NCI-H748 treated with DMSO at 0.1 percent for 48 hours (cell line): ENCODE measurements at places on chromosomes 6 and 20.

DNA sequence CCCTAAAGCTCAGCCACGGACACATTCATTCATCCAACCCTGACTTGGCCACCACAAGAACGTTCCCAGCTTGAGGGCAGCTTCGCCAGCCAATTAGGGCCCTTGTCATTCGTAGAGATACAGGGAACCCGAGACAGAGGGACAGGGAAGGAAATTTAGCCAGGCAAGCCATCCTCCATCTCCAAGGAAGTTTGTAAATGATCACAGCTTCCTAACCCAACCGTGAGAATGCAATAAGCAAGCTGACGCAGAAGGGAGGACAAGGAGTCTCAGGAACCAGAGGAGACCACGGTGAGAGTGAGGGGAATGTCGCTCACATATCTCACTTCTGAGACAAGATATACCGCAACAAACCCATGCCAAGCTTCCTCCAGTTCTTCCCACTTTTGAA, 1.4 kb downstream of the TRAM2 start:
- DNase-seq: no peak

DNA sequence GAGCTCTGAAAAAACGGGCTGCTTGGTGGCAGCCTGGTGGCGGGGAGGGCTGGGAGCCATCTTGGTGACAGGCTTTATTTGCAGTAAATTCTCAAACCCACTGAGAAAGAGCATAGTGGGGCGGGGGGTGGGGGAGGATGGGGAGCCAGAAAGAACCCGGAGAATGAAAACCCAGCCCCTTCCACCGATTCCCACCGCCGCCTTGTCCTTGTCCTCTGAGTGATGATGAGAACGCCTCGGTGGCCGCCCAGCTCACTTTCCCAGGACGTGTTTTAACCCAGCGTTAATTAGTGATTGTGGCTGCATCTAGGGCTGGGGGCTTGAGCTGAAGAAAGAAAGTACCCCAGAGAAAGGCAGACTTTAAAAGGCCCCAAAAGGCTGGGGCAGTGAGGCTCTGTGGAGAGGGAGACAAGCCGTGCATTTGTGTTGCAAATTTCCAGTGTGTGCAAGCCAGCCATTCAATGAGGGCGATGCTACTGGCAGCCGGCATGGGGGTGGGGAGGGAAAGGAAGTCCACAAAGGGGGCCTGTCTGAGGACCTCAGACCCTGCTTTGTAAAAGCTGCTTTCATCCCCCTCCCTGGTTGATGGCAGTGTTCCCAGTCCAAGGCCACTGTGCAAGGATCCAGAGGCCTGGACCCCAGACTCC, 6.2 kb upstream of the GHRH start:
- no peak for DNase-seq

- no peak for DNase-seq
Observed at GRCh38 chr6:89613790-89614189, 24.8 kb downstream of the LYRM2 start.

DNA sequence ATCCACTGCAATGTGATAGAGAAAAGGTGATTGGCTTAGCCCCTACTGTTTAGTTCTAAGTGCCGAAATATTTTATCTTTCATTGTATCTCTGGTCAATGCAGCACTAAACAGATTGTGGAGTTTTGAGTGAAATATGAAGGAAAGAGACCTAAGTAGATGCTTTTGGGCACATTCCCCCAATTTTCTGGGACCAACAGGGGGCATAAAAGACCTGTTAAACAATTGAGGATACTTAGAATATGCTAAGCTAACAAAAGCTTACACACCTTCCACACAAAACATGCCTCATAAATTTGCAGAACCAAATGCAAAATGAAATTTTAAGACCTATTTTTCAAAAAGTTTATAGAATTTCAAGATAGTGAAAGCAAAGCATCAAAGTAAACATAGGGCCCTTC, 746.9 kb downstream of the TBC1D32 start:
- DNase-seq: no peak

GRCh38 chr20:31910071-31910803, 39.8 kb downstream of the TTLL9 start:
- no peak for DNase-seq

- no peak for DNase-seq
Observed at GRCh38 chr6:1129131-1129530, 182.8 kb upstream of the FOXQ1 start.

- peak; percentile 1 for DNase-seq
Observed at GRCh38 chr6:166989427-166990032, 9.7 kb upstream of the CEP43 start.

GRCh38 chr6:130815200-130816071, 11.8 kb upstream of the SMLR1 start:
- no peak for DNase-seq

GRCh38 chr20:44029848-44030230, 115.2 kb downstream of the TOX2 start:
- DNase-seq: no peak

GRCh38 chr6:78580923-78581322, 286.4 kb upstream of the IRAK1BP1 start:
- DNase-seq: peak; percentile 64

DNA sequence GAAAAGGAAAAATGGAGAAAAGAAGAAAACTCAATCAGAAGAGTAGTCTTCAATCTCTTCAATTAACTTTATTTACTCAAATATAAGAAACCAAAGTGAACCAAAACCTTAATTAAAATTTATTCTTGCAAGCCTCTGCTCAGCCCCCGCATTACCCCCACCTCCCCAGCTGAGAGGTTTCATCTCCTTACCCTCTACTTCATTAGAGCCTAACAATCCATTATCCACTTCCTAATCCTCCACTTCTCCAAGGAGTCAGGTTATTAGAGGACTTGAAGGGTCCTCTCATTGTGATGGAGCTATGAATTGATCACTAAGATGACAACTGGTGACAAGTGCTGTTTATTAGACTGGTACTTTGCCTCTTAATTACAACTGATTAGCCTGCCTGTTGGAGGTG, 956.5 kb downstream of the TFAP2A start:
- no peak for DNase-seq

GRCh38 chr20:58102744-58103516, 125.5 kb downstream of the ANKRD60 start:
- DNase-seq: no peak

- no peak for DNase-seq
Observed at GRCh38 chr6:53645859-53646258, 19.7 kb downstream of the KLHL31 start.

DNA sequence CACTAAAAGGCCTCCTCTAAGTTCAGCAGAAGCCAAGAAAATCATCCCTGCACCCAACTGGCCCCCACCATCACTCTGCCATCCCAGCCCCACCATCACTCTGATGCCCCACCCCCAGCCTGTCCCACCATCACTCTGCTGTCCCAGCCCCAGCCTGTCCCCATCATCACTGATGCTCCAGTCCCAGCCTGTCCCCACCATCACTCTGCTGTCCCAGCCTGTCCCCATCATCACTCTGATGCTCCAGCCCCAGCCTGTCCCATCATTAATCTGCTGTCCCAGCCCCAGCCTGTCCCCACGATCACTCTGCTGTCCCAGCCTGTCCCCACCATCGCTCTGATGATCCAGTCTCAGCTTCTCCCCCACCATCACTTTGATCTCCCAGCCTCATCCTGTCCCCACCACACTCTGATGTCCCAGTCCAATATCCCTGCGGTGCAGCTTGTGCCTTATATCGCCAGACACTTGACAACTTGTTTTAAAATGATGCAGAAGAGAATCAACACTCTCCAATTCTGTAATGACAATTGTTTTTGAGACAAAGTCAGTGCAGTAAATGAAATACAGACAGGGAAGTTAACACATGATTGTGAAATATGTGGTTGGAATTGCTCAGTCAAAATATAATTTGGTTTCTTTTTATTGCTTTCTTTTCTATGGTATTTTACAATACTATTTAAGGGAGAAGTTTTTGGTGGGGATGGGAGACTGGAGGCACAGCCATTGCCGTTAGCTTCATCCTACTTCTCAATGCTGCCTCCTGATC, 100.8 kb downstream of the TNFAIP3 start:
- DNase-seq: no peak

DNA sequence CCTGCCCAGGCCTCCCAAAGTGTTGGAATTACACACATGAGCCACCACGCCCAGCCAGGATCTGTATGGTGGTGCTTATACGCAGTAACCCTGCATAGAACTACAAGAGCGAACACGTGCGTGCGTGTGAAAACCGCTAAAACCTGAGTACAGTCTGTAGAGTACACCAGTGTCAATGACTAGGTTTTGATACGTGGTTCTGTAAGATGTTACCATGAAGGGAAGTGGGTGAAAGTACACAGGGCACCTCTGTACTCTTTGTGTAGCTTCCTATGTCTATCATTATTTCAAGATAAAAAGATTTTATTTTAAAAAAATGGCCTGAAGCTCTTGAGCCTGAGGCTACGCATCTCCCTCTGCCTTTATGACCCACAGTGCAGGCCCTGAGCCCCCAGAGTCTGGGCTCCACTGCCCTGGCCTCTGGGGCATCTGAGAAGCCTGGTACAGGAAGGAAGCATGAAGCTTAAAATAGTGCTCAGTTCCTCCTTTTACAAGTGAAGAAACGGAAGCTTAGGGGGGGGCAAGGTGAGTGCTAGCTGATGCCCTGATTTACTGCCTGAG, 21.6 kb downstream of the LY86 start:
- no peak for DNase-seq

DNA sequence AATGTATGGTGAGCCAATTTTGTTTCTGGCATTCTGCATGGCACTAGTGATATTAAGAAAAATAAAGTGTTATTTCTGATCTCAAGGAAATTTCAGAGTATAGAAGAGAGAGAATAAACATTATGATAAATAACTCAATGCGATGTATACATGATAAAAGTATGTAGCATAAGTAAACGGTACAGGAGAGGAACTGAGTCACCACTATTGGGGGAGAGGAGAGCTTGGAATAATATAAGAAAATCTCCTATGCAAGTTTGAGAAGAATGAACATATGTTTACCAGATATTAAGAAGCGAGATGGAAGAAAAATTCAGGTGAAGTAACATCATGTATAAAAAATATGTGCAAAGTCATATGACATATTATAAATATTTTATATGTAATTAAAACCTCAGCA, 1230.3 kb upstream of the CITED2 start:
- no peak for DNase-seq

DNA sequence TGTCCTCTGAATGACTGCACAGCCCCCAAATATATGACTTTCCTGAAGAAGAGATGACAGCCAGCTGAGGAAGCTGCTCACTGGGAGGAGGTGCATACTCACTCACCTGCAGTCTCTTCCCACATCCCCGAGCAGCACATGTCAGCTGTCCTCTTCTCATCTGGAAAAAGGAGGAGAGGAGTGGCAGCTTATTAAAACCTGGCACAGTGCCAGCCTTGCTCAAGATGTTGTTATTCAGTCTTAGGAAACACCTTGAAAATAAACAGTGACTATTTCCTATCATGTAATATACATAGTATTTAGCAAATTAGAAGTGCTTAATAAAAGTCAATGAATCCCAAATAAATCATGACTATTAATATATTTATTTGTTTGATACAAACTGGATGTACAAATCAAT, 232.9 kb downstream of the EPM2A start:
- DNase-seq: peak; percentile 50

DNA sequence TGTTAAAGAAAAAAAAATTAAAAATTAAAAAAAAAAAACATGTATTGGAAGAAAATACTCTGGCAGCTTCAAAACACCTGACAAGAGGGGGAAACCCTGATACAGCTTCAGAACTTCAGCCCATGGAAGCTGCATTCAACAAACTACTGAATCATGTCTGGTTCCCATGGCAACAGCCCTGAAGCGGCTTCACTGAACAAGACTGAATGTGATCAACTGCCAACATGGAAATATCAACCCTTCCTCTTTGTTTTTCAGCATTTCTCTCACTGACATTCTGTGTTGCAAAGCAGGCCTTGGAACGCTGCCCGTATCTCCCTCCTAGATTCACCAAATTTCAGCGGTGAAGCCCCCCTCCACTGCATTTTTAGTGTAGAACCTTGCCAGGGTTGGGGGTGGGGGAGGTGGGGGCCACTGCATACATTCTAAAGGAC, 91.3 kb upstream of the SHLD1 start:
- peak; percentile 20 for DNase-seq

GRCh38 chr6:169884158-169884557, 132.7 kb downstream of the ERMARD start:
- DNase-seq: no peak

DNA sequence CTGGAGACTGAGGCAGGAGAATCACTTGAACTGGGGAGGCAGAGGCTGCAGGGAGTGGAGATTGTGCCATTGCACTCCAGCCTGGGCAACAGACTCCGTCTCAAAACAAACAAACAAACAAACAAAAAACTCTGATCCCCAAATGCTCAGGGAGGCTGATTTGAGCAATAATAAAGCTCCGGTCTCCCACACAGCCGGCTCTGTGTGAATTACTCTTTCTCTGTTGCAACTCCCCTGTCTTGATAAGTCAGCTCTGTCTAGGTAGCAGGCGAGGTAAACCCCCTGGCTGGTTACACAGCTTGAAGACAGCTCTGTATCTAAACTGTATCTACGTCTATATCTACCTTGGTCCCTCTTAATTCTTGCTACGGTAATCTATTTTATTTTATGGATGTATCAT, 6.4 kb upstream of the SERINC3 start:
- no peak for DNase-seq

DNA sequence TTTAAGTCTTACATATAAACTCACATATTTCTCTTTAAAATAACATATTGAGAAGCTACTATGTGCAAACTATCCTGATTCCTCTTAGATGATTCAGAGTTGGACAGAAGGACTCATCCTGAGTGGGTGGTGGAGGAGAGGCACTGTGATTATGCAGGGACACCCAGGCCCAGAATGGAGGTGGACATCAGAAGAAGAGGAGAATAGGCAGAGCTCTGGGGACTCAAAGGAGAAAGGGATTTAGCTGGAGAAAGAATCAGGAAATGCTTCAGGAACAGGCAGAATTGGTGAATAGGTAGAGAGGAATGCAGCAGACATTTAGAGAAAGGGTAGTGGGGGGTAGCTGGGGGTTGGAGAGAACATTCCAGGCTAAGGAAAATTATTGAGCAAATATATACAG, 17.4 kb downstream of the RCAN2 start:
- no peak for DNase-seq

GRCh38 chr20:19990850-19991249, 26.3 kb upstream of the NAA20 start:
- DNase-seq: no peak

DNA sequence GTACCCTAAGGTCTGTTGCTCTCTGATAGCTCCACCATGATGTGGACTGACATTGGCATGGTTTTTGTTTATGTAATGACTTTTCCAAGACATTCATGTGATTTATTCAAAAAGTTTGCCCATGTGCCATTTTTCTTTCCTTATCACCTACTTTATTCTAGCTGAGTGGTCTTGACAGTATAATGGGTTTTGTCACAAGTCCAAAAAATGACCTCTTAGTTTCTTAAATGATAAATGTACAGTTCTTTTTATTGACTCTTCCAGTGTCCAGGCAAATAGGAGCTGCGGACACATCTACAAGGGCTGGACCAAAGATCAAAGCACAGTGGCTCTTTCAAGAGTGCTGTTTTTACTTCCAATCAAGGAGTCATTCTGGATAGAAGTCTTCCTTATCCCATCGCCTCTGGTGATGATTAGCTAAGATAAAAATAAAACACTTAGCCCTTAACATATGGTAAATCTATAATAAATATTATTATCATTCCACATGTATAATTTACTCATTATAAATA, 141.4 kb downstream of the MMUT start:
- DNase-seq: no peak

GRCh38 chr6:144811140-144811539, 526.0 kb downstream of the UTRN start:
- no peak for DNase-seq

GRCh38 chr6:53128842-53129241, 19.8 kb downstream of the GCM1 start:
- no peak for DNase-seq
